Stimulated activated CD4-positive, alpha-beta T cell treated with anti-CD3 and anti-CD28 coated beads, Interleukin-2, amount 100 ng/mL, for 24 hours (primary cell): ENCODE measurements at places on chromosomes 12 and 14.
A peak's percentile ranks its signal among the peaks of the same experiment; 100 is the strongest.

DNA sequence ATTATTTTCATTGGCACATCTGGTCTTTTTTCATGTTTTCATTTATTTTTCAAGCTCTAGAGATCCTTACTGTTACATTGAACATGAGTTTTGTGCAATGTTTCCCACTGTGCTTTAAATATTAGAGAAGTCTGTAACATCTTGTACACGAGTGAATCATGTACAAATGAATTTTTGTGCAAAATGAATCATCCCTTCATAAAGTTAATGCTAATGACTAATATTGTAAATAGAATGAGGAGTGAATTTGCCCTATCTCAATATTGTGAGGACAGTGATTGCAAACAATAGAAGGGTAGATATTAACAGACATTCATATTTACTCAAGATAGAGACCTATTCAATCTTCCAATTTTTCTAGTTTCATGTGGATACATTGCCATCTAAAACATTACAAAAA, 463.3 kb upstream of the FOXG1 start:
- no peak for DNase-seq

DNA sequence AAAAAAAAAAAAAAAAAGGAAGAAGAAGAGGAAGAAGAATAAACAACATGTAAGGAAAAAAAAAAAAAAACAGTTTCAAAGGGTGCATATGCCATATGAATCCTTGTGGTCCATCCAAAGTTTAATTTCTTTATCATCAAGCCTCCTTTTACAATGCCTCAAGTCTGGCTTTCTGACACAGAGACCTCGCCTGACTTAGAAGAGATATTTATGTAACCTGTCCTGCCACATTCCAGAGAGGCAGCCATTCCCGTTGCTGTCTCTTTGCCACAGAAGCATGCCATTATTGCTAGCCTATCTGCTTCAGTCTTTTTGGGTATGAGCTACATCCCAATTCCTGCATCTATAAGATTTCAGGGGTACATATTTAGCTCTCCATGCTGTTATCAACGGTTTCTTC, 596.7 kb upstream of the ATP2B1 start:
- no peak for DNase-seq

GRCh38 chr12:91786499-91787272, 359.0 kb downstream of the BTG1 start:
- DNase-seq: no peak

DNA sequence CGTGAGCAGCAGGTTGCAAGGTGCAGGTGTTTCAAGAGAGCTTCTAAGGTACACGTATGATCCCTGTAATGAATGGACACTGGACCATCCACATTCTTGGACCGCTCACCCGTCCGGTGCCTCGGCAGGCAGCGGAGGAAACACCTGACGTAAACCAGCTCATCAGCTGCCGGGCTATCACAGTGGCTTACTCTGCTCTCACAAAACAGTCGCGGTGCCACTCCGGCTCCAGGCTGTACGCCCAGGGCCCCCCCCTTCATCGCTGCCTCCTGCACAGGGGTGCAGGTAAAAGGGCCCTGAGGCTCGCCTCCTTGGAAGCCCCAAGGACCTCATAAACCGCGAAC, 436 bp downstream of the VPS33A start:
- DNase-seq: peak; percentile 60

DNA sequence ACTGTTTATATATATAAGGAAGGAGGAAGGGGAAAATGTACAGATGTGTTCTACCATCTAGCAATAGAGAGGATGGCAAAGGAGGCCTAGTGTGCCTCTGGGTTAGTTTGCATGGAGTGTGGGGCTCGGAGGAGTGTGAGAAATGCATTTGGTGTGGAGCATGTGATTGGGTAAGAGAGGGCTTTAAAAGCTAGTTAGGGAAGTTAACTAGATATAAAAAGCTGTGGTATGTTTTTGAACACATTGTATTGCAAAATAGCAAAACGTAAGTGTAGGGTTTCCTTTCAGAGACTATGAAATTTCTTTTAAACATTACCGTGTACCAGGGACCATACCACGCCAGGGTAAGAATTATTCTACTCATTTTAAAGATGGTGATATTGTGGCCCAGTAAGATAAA, 53.3 kb upstream of the STXBP6 start:
- DNase-seq: no peak

- no peak for DNase-seq
Observed at GRCh38 chr12:114371733-114372132, 34.2 kb downstream of the TBX5 start.
